Dermis blood vessel endothelial cell (primary cell): ENCODE measurements at places on chromosomes 11 and 22. TPM values are rescaled to one million over a fixed set of nuclear protein-coding genes. Genes with fewer than 3 reads are reported as not detected.

DNA sequence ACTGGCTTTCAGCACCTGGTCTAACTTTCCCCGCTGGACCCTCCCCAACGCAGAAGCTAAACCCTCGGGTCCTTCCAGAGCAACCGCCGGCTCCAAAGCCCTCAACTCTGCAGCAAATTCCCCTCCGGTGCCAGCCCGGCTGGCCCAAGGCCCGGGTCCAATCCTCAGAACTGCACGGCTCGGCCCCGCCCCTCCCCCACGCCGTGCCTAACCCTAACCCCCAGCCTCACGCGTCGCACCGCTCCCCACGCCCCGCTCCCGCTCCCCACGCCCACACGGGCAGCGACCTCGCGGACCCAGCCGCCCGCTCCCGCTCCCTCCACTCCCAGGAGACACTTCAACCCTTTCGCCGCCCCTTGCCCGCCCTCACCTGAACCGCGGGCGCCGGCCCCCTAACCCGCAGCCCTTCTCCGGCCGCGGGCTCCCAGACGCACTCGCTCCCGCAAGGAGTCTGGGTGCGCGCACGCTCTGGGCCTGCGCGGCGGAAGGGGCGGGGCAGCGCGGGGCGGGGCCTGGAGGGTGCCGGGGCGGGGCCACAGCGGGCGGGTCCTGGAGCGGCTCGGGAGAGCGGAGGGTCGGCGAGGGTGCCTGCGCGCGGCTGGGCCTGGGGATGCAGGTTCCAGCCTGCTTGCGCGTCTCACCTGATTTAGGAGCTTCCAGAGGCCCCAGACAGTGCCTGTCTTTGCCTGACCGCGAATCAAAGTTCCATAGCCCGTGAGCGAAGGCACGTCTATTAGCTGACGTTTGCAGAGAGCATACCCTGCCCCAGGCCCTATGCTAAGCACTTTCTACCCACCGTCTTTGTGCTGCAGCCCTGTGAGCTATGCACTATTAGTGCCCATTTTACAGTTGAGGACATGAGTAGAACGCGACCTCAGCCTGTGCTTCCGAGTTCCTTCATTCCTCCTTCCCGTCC lies at the start of gene NFRKB:
Gene NFRKB, minus strand, starts transcription at position 453 of the 916 bp plus-strand sequence. CDS start 2,729 bp downstream, outside the sequence.
- peak; percentile 83 for DNase-seq

DNA sequence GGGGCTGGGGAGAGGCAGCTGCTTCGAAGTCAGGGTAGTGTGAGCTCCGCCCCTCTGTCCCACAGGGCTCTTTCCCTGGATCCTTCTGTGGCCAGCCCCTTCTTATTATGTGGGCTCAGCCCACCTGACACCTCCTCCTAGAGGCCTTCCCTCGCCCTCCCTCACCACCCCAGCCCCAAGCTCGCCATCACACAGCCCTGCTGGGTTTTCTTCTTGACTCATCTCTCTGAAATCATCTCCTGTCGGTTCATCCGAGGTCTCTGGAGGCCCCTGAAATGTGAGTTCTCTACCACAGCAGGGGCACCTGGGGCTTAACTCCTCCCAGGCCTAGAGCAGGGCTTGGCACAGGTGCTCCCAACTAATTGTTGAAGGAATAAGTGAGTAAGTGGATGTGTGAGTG lies 65.2 kb downstream of the CACNA1I start:
- no peak for DNase-seq

DNA sequence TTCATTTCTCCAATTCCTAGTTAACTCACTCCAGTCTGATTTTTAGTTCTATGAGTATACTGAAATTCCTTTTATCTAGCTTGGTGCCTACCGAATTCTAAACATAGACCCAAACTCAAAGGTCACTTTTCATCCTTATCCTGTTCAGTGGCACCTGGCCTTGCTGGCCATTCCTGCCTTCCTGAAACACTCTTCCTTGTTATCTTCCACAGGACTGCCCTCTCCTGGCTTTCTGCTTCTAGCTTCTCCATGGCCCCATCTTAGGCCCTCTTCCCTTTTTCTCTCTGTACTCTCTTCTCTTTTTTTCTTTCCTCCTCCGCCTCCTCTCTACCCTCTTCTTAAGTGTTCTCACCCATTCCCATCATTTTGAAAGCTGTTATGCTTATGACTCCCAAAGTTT lies 87.3 kb downstream of the WNT11 start:
- DNase-seq: no peak

- DNase-seq: no peak
These were observed 97.7 kb upstream of the TOP3B start for GRCh38 chr22:22080270-22080669.

DNA sequence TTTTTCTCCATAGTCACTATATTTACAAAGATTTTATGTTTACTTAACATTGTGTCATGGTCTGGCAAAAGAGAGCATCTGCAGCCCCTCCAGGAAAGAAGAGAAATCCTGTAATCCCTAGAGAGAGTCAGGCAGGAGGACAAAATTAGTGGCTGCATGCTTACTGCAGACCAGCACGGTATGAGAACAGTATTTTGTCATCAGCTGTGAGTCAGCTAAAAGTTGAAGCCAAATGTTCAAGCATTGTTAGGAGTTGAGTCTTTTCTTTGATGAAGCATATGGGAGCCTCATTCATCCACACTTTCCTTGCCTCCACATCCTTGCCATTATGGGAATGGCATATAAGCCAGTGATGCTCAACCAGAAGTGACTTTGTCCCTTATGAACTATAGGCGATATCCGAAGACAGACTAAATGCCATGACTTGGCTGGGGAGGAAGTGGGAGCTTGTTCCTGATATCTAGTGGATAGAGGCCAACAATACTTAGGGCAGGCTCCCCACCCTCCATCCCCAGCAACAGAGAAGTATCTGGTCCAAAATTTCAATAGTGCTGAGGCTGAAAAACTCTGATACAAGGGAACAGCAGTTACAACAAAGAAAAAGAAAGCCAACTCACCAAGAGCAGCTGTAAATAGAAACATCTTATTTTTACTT lies 112.0 kb upstream of the OR5AK2 start:
- DNase-seq: no peak

DNA sequence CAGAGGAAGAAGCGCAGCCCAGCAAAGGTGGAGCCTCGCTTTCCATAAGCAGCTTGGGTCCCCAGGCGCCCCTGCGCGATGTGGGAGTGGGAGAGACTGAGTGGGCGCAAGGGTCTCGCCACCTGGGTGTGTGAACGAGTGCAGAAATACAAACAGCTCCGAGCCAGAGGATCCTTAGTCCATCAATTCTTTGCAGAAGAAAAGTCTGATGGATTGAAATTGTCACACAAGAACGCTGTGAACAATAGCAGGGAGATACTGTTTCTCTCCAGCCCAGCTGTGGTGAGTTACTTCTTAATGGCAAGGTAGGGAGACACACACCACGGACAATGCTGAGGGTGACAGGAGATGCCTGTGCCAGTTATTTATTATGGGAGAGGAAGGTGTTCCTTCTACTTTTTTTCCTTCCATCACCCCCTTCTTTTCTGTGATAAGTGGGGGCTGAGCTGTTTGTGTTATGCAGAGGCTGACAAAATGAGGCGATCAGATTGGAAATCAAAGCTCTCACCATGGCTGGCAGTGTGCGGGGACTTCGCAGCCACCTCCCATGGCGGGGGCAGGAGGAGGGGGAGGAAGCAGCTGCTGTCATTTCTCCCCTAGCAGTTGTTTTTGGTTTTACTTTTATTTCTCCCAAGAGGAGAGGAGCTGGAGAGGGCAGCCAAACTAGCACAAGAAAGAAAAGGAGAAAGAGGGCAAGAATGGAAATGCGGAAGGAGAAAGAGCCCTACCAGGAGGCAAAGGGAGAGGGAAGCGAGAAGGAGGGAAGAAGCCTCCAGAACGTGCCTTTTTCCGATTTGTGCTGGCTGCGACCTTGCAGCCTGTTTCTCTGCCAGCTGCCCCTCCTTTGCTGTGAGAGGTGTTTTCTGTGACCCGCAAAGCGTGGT lies 755.8 kb downstream of the NTM start:
- DNase-seq: peak; percentile 31

GRCh38 chr22:40030758-40031095 lies 36.0 kb downstream of the FAM83F start:
- DNase-seq: no peak

DNA sequence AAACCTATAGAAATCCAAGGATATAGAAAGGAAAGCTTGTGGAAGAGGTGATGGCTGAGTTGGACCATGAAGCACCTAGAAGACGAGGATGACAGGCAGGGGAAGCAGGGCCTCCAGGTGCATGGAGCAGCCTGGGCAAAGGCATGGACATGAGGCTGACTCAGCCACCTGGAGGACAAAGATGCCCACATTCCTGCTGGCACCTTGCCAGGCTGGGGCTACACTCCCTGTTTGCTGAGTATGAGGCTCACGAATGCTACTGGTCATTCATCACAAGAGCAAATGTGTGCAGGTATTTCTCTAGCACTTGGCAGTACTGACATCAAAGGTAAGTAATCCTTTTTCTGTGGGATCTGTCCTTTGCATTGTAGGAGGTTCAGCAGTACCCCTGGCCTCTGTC lies 7.1 kb upstream of the SCGB2A1 start:
- DNase-seq: no peak

DNA sequence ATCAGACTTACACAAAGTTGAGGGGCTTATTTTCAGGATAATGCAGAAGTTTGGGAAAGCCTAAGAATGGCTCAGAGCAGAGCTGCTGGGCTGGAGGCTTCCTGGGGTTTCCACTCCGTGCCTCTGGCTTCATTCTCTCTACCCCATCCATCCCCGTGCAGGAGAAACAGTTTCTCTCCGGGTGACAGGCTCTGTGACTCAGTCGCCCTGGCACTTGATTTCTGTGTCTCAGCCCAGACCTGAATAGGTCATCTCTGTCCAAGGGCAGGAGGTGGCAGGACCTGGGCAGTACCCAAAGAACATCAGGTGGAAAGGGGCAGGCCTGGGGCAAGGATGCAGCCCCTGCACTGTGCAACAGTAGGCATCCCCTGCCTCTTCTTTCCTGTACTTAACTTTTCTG lies 38.4 kb upstream of the RTL6 start:
- DNase-seq: no peak

DNA sequence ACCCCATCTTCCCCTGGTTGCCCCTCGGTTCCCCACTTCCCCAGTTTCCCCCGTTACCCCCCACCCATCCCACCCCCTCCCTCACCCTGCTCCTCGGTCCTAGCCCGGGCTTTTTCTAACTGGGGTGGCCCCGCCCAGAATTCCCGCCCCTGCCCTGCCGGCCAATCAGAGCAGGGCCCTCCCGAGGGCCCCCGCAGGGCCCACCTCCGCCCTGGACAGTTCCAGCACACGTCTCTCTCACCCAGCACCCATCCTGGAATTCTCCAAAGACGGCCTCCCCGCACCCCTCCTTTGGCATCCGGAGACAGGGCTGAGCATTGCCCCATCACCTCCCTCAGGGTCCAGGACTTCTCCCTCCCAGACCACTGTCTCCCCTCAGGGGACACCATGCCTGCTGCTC lies at the start of gene H19:
Gene H19, minus strand, starts transcription at position 88 of the 400 bp plus-strand sequence.
- no peak for DNase-seq

DNA sequence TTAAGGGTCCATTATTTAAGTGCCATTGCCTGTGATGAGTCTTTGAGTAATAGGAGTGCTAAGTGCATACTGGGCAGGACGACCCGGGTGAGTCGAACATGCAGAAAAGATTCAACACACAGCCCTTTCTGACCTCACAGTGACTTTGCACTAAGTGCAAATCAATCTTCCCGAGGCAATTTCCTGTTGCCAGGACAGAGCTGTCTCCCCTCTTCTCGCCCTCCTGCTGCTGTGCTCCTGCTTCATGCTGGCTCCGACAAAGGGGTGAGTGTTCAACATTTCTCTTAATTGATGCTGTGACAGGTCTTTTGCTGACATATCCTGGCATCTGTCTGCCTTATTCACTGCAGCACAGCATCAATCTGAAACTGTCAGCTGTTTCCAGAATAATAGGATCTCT lies 42.0 kb downstream of the MCHR1 start:
- DNase-seq: no peak

- DNase-seq: no peak
These were observed 14.7 kb downstream of the ZDHHC24 start for GRCh38 chr11:66530927-66531709.

DNA sequence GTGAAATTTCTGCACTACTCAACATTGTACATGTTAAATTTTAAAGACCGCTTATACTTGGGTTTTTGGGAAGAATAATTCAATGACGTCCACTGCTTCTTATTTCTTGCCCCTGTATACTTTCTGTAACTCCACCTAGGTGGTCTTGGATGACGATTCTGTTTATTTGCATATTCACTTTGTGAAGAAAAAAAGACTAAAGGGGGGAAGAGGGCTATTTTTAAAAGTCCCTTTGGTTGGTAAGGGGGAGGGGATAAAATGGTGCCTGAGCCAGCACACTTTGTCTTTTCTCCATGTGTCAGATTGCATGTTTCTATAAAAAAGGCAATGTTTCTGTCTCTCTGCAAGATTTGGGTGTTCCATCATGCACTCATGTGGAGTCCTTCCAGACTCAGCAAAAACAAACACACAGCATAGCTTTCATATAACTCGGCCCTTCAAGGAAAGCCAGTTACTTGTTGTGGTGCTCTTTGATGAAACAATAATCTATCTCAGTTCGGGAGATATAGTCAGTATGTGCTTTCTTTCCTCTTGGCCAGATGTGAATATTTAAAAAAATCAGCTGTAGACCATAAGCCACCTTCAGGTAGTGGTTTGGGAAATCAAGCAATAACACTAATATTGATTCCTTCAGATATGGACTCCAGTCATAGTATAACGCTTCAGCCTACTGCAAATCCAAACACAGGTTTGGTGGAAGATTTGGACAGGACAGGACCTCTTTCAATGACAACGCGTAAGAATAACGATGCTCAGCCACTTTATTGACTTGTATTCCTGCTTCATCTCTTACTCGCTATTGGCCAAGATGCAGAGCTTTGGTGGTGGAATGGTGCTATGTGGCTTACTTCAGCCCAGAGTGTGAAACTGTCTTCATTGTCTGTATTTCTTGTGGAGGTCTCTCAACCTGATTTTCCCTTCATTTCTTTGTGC lies 68.8 kb downstream of the CD44 start:
- DNase-seq: no peak

DNA sequence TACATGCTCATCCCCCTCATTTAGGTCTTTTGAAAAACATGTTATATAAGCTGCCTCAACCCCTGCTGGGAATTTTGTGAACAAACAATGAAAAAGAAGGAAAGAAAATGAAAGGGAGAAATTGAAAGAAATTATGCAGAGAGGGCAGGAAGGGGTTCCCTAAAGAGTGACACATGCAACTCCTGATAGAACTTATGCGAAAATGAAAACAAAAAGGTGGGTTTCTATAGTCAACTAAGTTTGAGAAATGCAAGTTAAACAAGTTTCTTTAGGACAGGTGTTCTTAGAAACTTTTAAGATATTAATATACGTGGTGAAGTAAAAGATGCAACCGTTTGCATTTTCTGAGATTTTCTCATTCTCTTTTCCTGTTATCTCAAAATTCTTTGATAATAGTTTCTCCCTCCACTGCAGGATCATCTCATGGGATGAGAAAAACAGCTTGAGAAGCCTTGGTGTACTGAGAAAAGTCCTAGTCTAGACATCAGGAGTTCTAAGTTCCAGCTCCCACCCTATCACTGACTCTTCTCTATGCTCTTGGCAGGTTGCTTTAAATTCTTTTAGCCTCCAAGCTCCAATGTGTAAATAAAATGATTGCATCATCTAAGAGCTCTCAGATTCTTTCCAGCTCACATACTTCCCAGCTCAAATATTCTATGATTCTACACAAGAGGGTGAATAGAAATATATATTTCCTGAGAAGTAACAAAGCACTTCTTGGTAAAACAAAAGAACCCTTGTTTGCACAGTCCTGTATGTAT lies 109.2 kb downstream of the FAM76B start:
- peak; percentile 23 for DNase-seq

GRCh38 chr22:30425616-30426387 lies at the start of gene MTFP1:
MTFP1 (plus strand) TSS chr22:30425768; CDS start chr22:30425880, 112 bp downstream.
- DNase-seq: peak; percentile 78

The KRTAP5-8 gene
- total RNA-seq: not detected in 2 replicates

The BSX gene
- not detected in 2 replicates for total RNA-seq

The BAIAP2L2 gene
- not detected in 2 replicates for total RNA-seq

The MMP13 gene
- not detected in 2 replicates for total RNA-seq

The KDM4F gene
- total RNA-seq: not detected in 2 replicates
